Activated naive CD4-positive, alpha-beta T cell (primary cell): ENCODE measurements at places on chromosomes 2 and 18.

GRCh38 chr2:26687328-26687727, 5.2 kb upstream of the KCNK3 start:
- DNase-seq: no peak

- DNase-seq: no peak
Measured at GRCh38 chr2:47345590-47345924, 57.4 kb upstream of the MSH2 start.

GRCh38 chr2:198873503-198874471, 584.0 kb downstream of the SATB2 start:
- DNase-seq: no peak

DNA sequence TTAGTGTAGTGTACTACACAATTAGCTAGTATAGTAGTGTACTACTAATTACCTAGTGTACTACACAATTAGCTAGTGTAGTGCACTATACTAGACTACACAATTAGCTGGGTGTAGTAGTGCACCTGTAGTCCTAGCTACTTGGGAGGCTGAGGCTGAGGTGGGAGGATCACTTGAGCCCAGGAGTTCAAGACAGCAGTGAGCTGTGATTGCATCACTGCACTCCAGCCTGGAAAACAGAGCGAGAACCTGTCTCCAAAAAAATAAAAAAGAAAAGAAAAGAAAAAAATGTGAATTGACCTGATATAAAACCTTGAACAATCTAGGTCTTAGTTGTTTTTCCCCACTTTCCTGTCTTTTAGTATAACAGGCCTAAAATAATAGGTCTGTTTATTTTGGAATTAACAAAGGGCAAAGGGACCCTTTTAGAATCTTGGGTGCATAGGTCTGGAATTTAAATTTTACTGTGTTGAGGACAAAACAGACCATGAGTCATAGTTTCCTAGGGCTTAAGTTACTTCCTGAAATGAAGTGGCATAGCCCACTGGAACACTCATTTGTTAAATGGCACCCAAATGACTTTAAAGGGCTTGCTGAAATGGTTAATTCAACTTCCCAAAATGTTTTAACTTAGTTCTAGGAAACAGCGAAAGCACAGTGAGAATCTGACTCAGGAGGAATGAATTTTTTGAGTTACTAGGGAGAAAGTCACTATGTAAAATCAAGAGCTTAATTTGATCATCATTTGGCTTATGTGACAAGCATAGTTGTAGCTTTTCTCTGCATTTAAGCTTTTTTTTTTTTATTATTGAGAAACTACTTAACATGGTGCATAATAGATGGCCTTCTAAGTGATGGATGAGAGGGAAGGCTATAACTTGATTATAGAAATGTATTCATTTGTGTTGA, 50.7 kb upstream of the ARL5A start:
- no peak for DNase-seq
